ENCODE measurements at places on chromosomes 5 and 9.

GRCh38 chr5:19891658-19892057, 96.3 kb downstream of the CDH18 start:
- no peak for DNase-seq

- peak; percentile 96 for DNase-seq
Measured at GRCh38 chr5:150763023-150763769, 4.4 kb upstream of the DCTN4 start.

DNA sequence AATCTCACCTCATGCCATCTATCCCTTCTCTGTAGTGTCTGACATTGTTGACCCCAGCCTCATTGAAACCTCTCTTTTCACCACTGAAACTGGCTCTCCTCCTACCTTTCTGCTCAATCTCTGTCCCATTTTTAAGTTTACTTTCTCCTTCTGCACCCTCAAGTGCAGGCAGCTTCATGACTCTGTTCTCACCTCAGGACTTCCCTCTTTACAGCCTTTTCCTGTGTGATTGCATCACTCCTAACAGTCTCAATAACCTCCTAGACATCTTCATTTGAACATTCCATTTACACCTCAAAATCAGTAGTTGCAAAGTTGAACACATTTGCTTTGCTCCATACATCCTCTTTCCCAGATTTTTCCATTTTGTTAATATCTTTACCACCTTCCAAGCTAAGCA, 172.1 kb downstream of the RASEF start:
- DNase-seq, result peak; percentile 2

DNA sequence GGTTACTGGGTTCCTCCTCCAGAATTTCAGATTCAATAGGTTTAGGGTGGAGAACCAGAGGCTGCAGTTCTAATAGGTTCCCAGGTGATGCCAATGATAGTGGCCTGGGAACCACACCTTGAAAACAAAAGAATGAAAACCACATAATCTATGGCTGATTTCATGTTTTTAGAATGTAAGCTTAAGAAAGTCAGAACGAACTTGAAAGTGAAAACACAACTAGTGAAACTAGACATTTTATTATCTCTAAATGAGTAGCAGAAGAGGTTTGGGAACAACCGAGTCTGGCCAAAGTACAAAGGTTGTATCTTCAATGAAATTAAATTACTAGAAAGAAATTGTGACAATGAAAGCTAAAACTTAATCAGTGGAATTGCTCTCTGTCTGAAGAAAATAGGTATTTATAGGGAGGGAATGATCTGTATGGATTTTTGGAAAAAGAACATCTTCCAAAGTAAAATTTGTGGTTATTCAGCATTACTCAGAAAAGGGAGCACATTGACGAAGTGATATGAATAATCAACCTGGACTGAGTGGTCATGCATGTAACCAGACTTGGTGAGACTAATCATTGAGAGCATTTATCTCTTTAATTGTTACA, 24.9 kb upstream of the CEP120 start:
- no peak for DNase-seq

- DNase-seq, result no peak
Measured at GRCh38 chr5:100818340-100818739, 84.7 kb downstream of the ST8SIA4 start.

DNA sequence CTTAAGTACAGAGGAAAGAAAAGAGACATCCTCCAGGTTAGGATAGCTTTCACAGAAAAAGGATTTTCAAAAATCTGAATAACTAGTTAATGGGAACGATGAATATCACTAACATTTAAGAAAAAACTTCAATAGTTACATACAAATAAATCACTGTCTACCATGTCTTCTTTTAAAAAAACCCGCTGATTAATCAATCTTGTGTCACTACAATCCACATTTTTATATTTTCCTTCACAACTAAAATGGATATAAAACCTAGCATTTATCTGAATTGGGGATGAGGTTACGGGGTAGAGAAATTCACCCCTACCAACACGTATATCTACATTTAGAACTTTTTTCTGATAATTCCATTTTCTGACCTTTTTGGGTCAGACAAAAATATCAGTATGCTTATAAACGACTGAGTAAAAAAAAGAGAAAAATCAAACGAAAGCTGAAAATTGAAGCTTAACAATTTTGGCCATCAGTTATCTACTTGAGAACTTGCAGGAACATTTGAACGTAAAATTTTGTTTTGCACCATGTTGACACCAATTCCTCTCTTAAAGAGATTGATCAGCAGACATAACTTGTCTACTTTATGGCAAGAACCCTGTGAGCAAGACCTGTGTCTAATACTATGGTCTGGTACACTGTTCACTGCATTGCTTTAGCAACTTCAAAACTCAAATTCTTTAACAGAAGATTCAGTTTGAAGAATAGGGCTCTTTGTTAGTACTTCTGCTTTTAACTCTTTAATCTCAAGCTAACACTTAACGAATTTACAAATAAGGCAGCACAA, 4.8 kb downstream of the NR3C1 start:
- DNase-seq, result no peak

- peak; percentile 27 for DNase-seq
Measured at GRCh38 chr9:17531642-17532254, 47.1 kb upstream of the SH3GL2 start.

GRCh38 chr5:106195679-106196474, 1474.9 kb downstream of the EFNA5 start:
- DNase-seq, result no peak

DNA sequence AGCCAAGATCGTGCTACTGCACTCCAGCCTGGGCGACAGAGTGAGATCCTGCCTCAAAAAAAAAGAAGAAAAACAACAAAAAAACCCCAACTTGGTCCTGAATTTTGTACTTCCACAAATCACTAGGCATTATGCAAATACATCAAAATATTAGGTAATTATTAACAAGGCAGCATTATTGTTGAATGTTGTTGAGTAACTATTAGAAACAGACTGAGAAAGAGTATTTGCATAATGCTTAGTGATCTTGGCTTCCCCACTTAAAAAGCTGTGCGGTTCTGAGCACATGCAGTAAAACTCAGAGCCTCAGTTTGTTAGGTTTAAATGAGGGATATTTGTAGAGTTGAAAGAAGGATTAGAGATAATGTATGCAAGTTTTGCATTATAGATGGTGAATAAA, 64.2 kb downstream of the SCAMP1 start:
- DNase-seq, result no peak

- no peak for DNase-seq
Measured at GRCh38 chr5:74542482-74542881, 98.0 kb downstream of the ENC1 start.

DNA sequence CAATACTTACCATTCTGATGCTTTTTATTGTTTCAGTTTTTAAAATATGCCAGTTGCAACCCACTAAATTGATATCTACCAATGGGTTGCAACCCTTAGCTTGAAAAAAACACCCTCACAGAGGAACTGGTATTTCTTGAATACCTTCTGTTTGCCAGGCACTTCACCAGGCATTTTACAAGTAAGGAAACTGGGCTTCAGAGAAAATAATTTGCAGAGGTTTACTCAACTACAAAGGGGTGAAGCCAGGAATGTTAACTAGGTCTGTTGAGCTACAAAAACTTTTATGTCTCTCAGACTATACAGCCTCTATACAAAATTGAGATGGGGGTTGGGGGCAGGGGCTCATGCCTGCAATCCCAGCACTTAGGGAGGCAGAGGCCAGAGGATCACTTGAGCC, 65.0 kb downstream of the STX17 start:
- no peak for DNase-seq

GRCh38 chr5:144196612-144197011, 25.9 kb downstream of the KCTD16 start:
- no peak for DNase-seq

GRCh38 chr5:127840198-127840524, 137.0 kb downstream of the CCDC192 start:
- peak; percentile 79 for DNase-seq

Measured in AML-193 (cell line).